Kidney capillary endothelial cell (primary cell): ENCODE measurements at places on chromosomes 3 and 15.
A peak's percentile ranks its signal among the peaks of the same experiment; 100 is the strongest.

DNA sequence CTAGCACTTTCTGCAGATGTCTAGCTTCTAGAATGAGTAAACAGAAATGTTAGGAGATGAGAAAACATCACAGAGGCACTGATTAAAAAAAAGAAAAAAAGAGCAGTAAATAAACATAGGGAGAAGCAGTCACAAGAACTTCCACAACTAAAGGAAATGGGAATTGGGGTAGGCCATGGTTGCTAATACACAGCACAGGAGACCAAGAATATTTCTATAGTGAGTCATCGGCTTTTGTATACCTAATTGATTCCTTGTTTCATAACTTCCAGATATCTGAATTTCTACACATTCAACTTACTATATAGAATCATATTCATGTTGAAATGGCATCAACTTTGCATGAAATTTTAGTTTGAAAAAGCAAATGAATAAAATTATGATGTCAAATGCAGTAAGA lies 47.3 kb upstream of the TCF12 start:
- DNase-seq = peak; percentile 78

DNA sequence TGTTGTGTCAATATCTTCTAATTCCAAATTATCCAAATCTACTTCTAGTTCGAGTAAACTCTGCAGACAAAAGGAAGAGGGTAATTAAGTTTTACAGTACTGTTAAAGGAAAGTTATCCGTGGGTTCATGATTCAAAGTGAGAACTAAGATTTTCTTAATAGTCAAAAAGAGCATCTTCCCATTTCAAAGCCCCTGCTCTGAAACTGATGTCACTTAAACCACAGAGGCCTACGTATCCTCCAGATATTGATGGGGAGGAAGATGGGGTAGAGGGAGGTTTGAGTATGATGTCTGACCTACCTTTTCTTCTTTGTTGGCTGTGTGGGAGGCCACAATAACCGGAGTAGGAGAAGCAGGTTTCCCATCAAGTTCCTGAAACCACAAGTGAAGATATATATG lies 14.1 kb downstream of the MRPS22 start:
- DNase-seq = no peak

GRCh38 chr3:175005881-175006280 lies 146.7 kb downstream of the NAALADL2 start:
- no peak for DNase-seq

DNA sequence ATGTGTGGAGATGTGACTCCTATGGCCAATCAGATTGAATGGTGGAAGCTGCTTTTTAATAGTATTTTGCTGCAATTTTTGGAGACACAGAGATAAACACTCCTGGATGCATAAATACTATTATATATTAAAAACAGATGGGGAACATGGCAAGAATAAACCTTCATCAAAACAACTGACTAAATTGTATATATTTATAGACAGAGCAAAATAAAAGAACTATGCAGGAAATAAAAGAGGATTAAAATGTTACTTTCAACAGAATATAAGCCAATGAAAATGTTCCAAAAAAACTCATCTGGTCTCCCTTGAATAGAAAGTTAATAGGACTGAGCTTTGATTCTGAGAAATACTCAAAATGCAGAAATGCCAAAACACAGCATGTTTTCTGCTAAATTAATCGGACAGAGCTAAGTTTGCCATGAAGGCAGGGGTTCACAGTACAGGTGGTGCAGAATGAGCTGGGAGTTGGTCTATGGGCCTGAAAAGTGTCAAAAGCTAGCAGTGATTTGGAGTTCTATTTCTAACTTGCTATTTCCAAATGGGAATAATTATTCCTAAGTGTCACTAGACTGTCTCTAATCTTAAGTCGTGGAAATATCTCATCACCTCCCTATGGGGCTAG lies 227.2 kb downstream of the CNTN3 start:
- no peak for DNase-seq

GRCh38 chr3:27040674-27041073 lies 328.5 kb downstream of the NEK10 start:
- DNase-seq = no peak

DNA sequence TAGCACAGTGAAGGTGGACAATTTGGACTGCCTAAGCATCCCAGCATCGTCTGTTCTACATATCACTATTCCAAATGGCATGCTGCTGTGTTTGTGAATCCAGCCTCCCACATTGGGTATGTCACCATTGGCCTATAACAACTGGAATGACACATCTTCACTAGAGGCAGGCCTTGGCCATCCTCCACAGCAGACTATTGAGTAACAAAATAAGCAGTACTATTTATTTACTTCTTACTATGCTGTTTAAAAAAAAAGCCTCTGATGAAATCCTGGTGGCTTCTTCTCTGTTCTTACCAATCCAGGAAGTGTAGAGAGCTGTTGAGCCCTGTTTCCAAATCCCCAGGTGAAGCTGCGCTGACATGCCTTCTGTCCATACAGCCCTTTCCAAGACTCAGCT lies 30.6 kb upstream of the CERS3 start:
- DNase-seq = no peak

DNA sequence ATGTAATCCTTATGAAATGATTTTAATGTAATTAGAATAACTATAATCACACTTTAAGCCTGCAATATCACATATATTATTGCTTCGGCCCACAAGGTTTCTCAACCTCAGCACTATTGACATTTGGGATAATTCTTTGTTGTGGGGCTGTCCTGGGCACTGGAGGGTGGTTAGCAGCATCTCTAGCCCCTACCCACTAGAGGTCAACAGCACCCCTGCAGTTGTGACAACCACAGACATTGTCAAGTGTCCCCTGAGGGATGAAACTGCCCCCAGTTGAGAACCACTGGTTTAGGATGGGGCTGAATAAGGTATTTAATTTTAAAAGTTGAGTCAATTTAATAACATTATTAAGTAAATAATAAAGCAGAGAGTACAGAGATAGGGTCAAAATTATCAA lies 6.4 kb upstream of the ABHD2 start:
- no peak for DNase-seq

DNA sequence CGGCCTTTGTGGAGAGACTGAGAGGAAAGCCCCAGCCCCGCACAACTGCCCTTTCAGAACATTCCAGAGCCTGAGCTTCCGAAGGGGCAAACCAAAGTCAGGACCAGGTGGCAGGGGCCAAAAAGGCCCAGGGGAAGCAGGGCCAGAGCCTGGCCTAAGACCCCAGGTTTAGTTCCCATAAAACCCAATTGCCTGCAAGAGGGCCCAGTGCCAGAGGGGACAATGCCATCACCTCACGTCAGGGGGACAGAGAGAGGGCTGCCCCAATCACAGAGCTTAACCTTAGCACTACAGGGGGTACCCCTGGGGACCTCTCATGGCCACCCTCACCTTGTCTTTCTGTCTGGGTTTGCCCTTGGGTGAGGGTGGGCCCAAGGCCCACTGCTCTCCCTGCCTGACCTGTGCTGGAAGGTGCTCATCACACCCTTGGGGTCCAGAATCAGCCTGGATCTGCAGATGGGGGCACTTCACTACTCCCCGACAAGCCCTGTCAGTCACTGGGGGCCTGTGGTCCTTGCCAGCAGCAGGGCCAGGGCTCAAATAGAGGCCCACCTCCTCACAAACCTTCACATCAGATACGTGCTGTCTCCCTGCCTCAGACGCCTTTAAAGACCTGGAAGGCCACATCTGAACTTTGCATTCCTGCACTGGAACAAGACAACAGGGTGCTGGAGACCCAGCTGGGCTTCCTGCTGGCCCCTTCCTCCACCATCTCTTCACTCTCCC lies 3.8 kb downstream of the CALML4 start:
- DNase-seq = no peak

DNA sequence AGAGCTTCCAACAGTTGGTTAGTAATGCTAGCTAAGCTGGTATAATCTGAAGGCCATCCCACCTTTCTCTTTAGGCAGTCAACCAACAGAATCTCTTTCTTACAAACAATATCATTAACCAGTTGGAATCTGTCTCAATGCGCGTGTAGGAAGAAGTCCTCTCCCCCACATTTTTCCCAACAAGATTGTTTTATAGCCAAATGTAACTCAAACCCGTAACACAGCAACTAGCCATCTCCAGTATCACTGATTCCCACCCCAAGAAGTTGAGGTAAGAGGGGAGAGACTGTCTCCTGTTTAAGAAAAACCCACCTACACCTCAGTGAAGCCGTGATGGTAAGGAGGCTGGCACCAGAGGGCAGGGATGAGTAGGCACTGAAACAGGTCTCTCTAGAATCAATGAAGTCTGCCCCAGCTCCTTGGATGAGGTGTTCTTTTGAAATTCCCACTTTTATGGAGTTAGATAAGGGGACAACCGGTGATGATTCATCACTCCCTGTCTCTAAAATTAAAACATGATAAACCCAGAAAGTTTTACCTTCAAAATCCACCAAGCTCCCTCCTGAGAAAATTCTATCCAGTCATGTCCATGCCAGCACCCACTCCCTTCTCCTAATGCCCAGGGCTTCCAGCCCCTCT lies 30.9 kb downstream of the CDC25A start:
- DNase-seq = no peak

DNA sequence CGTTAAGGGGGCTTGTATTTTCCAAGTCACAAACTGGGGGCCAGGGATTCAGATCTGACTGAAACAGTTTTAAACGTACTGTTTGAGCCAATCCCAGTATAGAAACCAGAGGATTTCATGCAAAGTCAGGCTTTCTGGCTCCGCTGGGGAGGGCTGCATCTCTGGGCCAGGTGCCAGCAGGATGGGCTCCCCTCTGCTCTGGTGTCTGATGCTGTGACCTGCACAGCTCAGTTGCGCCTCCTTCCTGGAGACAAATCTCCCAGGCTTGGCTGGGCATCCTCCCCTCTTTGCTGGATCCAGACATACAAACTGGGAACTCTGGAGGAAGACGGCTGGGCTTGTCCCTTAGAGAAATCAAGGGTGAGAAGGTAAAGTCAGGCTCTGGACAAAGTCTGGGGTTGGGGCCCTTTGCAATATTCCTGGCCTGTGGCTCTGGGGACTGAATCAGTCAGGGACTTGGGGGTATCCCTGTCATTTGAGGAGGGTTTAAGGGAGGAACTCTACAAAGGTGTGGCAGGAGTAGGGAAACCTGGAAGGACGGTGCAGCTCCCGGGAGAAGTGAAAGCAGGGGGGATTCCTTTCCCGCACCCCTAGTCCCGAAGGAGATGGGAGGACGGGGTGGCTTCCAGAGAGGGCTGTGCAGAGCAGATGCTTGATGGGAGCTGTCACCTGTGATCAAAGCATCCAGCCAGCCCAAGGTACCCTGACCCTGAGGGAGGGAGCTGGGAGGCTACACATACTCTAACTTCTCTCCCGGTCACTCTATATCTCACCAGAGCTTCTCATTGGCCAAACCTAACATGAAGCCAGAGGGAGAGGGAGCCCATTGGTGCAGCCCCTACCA lies 114.8 kb upstream of the ATP2B2 start:
- no peak for DNase-seq

DNA sequence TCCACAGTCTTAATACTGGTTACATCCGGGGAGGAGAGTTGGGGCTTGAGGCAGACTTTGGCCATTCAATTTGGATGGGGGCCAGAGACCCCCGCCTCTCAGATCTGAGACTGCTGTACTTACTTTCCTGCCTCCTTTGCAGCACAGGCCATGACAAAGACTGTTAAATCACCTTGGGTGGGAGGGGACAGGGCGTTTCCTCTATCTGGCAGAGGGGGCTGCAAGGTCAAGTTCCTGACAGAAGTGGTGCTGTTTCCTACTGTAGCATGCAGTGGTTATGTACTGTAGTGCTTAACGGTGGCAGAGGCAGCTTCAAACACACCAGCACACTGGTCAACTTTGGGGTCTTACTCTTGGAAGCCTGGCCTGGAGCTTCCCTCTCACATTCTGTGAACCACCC lies 261.2 kb upstream of the LRRFIP2 start:
- DNase-seq = no peak

GRCh38 chr3:189718215-189718614 lies 87.0 kb downstream of the TP63 start:
- DNase-seq = no peak

DNA sequence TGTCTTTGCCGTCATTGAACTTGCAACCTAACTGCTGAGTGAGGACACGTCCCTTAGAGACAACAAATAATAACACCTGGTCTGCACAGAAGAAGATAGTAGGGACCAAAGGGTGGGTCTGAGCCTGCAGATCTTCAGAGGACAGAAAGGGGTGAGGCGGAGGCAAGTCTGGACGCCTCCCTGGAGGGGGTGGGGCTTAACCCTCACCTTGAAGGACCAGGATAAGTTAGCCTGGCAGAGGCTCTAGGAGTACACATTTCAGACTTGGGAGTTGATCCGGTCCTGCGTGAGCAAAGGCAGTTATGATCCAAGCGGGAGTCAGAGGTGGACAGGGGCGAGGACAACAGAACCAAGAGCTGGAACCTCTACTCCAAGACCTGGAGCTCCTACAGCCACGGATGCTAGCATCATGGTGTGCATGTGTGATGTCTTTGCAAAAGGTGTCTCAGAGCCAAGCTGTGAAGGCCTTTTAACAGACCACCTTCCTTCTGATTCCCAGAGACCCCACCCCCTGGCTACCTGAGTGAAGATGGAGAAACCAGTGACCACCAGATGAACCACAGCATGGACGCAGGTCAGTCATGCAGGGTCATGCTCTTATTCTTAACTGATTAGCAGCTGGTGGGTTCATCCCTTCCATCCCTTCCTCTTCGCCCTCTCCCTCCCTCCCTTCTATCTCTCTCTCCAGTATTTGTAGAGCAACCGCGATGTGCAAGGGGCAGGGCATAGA lies 88.0 kb downstream of the AAGAB start:
- no peak for DNase-seq

GRCh38 chr3:170689893-170690660 lies 104.2 kb upstream of the SLC7A14 start:
- DNase-seq = no peak

DNA sequence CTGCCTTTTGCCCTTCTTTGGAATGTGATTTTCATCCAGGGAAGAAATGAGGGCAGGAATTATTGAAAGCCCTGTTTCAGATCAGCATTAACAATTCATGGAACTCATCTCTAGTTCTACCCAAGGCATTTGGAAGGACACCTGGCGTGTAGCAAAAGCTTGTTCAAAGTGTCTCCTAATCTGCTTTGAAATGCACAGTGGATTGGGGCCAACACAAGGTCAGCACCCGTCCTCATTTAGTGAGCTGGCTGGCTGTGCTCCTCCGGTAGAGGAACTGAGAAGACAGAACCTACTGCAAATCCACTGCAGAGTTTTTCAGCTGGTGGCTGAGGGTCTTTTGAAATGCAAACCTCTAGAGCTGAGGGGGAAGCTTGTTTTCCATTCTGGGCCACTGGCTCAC lies 141.6 kb upstream of the STT3B start:
- no peak for DNase-seq

- no peak for DNase-seq
Measured at GRCh38 chr15:88835119-88835518, 31.9 kb downstream of the ACAN start.

- no peak for DNase-seq
Measured at GRCh38 chr3:12427551-12427950, 56.7 kb upstream of the TSEN2 start.
